ENCODE measurements at places on chromosomes 11 and 22.

DNA sequence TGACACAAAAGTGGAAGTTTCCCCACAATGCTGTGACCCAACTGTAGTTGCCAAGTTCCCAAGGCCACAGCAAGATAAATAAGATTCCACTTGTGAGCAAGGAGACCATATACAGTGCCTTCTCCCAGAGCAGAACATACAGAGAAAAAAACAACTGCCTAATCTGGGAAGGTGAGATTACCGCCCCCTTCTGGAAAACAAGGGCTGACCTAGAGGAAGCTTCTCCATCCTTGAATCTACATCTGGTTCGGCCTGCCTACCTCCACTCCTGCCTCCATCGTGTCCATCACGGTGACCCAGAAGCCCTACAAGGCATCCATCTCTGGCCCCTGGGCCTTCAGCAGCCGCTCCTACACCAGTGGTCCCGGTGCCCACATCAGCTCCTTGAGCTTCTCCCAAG, 6.1 kb upstream of the RNASEH2C start:
- DNase-seq = no peak

- no peak for DNase-seq
These were observed 505.4 kb downstream of the BRD1 start for GRCh38 chr22:49322231-49322630.

DNA sequence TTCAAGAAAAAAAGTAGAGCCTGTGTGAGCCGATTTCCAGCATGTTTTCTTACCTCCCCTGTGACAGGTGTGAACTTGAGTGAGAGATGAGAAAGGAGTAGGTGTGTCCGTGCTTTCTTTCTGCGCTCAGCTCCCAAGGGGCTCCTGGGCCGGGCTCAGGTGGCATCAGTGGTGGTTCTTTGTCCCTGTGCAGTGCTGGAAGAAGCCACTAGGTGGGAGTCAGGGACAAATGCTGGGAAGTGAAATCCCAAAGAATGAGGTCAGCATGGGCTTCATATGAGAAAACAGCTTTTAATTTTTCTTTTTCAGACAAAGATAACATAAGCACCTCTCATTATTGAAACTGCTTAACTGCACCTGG, 57.8 kb downstream of the PPFIBP2 start:
- DNase-seq = no peak

DNA sequence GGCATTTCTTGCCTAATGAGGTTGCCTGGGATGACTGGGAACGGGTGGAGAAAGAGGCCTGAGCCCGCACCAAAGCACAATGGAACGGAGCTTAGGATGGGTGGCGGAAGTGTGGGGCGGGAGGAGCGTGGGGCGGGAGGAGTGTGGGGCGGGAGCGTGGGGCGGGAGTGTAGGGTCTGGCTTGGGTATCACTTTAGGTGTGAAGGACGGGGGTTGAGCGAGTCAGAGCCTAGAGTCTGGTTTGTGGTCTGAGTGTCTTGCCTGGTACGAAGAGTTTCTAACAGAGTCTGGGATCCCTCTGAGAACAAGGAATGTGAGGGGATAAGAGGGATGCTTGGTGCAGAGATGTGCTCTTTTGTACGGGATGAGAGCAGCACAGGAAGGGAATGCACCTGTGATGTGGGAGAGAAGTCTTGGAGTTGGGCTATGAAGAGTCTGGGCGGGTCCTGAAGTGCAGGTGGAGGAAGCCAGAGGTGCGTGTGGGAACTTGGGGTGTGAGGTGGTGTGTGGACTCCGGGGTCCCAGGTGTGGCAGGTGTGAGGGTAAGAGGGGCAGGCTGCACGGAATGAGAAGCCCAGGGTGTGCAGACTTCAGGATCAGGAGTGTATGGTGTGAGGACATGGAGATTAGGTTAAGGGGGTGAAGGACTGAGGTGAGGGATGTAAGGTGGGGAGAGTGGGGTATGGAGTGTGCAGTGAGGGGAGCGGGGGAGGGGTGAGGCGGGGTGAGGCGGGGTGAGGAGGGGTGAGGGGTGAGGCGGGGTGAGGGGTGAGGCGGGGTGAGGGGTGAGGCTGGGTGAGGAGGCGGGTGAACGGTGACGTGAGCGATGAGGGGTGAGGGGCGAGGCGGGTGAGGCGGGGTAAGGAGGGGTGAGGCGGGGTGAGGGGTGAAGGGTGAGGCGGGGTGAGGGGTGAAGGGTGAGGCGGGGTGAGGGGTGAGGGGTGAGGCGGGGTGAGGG, 1.0 kb downstream of the SYCE3 start:
- no peak for DNase-seq

DNA sequence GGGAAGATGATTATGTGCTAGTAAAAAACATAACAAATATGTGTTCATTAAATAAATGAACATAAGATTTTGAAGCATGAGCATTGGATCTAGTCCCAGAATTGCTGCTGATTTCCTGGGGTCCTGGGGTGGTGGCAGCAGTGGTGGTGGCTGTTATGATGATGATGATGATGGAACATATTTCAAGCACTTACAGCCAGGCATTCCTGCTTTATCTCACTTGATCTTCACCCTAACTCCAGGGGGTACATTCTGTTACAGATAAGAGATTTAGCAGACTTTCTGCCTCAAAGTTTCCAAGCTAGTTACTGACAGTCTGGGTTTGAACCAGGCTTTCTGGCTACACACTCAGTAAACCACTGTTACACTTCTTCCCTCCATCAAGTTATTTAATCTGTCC, 5.2 kb downstream of the TRAPPC4 start:
- no peak for DNase-seq

DNA sequence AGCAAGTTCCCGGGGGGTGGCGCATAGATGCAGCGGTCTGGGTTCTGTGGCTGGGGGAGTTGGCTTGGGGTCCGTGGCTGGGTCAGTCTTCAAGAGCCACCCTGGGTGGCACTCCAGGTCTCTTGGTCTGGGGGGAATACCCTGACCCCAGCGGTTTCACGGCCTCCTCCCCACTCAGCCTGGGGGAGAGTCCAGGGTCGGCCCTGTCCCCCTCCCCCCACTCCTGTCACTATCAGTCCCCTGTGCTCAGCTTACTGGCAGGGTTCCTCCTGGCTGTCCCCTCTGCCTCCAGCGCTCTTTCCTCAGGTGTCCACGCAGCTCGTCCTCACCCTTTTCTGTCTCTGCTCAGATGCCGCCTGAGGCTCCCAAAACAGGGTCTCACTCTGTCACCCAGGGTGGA, 68.5 kb upstream of the PARVG start:
- no peak for DNase-seq

- no peak for DNase-seq
These were observed 107.8 kb downstream of the KIRREL3 start for GRCh38 chr11:126892756-126893155.

GRCh38 chr11:119112314-119113020, 5.3 kb downstream of the C2CD2L start:
- DNase-seq = no peak

- no peak for DNase-seq
These were observed 948 bp upstream of the MRTFA start for GRCh38 chr22:40637183-40638150.

- peak; percentile 63 for DNase-seq
These were observed 431.2 kb downstream of the METTL15 start for GRCh38 chr11:28539239-28540030.

DNA sequence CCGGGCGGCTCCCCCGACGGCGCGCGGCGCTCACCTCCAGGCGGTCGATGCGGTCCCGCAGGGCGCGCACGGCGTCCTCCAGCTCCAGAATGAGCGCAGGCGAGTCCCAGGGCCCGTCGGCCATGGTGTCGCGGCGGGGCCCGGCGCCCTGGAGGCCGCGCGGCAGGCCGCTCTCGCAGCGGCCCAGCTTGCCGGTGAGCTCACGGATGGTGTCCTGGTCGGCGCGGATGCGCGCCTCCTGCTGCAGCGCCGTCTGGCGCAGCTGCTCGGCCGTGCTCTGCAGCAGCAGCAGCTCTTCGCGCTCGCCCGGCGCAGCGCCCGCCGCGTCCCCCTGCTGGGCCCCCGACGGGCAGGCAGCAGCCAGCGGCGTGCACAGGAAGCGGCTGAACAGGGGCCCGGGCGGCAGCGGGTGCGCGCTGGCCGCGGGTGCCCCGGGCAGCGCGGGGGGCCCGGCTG, 599 bp downstream of the NPTXR start:
- DNase-seq = peak; percentile 16

GRCh38 chr11:95515371-95515770, 274.2 kb downstream of the FAM76B start:
- DNase-seq = no peak

DNA sequence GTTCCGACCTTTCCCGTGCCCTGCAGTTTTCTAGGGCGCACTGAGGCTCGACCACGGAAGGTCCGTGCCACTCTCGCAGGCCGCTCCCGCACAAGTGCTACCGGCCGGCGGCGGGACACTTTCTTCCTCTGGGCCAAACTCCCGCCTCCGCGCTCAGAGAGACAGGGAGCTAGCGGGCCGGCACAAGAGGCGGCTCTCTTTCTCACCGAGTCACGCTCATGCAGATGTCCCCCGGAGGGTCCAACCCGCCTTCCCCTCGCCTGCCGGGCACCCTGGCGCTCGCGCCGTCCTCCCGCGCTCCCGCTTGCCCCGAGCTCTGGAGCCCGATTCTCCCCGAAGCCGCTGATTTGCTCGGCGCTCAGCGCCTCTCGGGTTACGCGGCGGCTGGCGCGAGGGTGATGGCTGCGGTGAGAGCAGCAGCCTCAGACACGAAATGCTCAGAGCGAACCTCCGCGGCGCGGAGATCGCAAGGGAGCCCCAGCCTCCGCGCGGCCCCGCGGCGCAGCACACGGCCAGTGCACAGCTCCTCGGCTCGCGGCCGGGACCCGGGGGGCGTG, 1.0 kb downstream of the LMO1 start:
- no peak for DNase-seq

- DNase-seq = no peak
These were observed 20.0 kb downstream of the TPBGL start for GRCh38 chr11:75260396-75261170.

GRCh38 chr22:36036167-36036624, 7.6 kb upstream of the RBFOX2 start:
- no peak for DNase-seq

DNA sequence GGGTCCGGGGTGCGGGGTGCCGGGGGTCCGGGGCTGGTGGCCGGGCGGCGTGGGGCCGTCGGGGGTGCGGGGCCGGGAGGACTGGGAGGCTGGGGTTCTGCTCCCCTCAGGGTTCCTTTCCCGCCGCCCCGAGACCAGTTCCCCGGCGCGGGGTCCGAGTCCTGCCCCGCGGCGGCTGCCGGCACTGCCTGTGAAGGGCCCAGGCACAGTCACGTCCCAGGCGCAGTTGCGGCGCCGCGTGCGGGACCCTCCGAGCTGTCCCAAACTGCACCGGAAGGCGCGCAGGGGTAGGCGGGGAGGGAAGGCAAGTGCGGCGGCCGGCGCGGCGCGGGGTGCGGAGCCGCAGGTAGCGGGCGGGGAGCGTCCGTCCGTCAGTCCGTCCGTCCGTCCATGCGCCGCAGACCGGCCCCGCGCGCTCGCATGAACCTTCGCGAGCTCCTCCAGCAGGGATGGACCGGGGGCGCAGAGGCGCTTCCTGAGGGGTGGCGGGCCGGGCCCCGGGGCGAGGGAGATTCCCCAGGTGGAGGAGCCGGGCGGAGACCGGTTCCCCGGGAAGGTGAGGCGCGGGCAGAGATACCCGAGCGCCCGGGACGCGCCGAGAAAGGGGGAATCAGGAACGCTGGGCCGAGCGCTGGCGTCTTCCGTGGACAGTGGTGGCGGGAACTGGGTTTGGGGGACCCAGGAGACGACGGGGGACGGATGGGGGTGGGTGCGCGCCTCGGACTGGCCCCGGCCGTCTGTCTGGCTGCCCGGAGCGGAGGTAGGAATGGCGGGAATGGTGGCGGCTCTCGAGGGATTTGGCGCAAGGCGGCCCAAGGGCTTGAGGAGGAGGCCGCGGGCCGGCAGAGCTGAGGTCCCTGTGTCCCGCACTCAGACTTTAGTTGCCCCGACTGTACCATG, 3.1 kb upstream of the ADORA2A start:
- no peak for DNase-seq

DNA sequence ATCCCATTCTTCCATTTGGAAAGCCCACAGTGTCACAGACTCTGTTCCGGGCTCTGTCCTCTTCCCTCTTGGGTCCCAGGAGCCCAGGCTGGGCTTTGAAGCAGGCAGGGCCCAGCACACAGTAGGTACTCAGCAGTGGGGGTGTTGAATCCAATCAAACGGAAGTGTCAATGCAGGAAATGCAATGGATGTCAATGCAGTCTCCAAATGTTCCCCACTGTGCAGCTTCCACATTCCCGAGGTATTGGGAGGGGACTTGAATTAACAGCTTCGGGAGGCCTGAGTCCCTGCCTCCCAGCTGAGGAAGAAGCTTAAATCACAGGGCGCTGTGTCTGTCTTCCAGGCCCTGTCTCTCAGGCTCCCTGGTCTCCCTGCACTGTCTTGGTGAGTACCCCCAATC, 21.8 kb upstream of the SMIM35 start:
- no peak for DNase-seq

DNA sequence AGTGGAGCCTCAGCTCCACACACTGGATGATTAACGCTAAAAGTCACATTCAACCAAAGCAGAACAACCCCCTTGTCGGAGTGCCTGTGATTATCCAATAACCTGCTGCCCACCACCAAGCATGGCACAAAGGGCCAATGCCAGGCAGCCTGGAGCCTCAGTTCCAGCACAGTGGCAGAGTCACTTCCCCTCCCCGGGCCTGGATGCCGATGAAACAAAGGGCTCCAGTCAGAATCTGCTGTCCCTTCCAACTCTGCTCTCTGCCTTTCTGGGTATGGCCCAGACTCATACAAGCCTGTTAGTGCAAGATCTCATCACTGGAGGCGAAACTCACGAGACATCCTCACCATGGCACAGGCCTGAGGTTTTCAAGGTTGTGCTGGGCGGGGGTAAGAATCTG, 52.1 kb downstream of the CLTCL1 start:
- no peak for DNase-seq

- no peak for DNase-seq
These were observed 17.9 kb downstream of the POLR3H start for GRCh38 chr22:41526226-41526829.

- no peak for DNase-seq
These were observed 86.8 kb downstream of the DEPDC5 start for GRCh38 chr22:31840585-31840984.

- DNase-seq = no peak
These were observed 142.8 kb downstream of the MAML2 start for GRCh38 chr11:96200243-96200642.

- DNase-seq = no peak
These were observed 19.5 kb upstream of the FADD start for GRCh38 chr11:70183483-70184176.

GRCh38 chr22:30733181-30733631, 38.5 kb downstream of the OSBP2 start:
- DNase-seq = no peak

GRCh38 chr11:6745465-6746015, 26.2 kb downstream of the OR2AG2 start:
- no peak for DNase-seq

DNA sequence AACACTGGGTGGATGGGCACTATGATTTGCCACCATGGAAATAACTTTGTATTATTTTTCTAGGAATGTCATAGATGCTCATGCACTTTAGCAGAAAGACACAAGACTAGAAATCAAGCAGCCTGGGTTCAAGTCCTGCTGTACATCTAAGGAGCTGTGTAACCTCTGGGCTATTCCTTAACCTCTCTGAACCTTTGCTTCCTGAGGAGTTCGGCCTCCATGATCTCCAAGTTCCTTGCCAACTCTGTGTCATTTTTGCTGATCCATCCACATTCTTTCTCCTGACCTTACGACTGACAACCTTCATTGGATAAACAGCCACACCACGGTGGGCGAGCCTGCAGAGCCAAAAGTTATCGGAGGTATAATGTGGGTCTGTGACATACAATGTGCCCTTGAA, 24.1 kb downstream of the ETS1 start:
- DNase-seq = no peak

GRCh38 chr11:1138097-1138496, 19.7 kb upstream of the MUC5AC start:
- DNase-seq = no peak
